ENCODE measurements at places on chromosomes 1 and 21.

DNA sequence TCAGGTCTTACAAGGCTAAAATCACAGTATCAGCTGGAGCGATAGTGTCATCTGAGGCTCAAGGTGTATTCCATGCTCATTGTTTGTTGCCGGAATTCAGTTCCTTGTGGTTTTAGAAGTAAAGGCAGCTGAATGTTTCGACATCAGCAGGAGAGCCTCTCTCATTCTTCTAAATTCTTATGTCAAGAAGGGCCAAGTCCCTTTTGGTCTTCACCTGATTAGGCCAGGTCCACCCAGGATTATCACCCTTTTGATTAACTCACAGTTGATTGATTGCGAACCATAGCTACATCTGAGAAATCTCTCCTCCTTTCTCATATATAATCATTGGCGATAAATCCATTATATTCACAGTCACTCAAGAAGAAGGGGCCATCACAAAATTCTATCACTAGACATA is 806.7 kb upstream of the PRMT6 start:
- no peak for DNase-seq

- no peak for DNase-seq
These were observed 14.5 kb downstream of the PLA2G4A start for GRCh38 chr1:186843226-186843625.

GRCh38 chr21:44931137-44931500 is 8.7 kb upstream of the SLX9 start:
- DNase-seq: peak; percentile 68

- no peak for DNase-seq
These were observed 174.0 kb downstream of the CRB1 start for GRCh38 chr1:197441999-197442414.

DNA sequence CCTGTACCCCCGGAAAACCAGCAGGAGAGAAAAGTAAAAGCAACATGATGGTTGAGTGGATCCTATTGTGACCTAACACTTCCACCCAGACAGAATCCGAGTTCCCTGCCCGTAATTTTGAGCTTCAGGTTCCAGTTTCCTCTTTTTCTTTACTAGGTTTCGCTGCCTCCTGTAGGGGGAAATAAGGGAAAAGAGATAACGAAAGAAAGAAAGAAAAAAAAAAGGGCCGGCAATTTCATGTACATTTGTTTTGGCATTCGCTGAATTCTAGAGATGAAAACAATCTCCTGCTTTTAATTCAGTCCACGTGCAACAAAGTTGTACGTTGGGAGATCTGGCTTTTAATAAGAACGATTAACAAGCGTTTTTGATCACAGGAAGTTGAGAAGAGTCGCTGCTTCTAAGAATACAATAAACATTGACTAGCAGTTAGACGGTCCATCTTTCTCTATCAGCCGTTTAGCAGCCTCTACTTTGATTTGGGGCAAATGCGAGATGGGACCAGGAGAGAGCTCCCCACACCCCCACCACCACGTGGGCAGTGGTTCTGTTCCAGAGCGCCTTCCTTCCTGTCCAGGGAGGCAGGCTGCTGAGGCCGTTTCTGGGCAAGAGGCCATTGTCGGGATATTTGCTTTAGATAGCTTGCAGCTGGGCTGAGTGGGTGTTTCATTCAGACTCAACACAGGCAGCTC is 155.9 kb upstream of the RUNX1 start:
- DNase-seq: peak; percentile 8

DNA sequence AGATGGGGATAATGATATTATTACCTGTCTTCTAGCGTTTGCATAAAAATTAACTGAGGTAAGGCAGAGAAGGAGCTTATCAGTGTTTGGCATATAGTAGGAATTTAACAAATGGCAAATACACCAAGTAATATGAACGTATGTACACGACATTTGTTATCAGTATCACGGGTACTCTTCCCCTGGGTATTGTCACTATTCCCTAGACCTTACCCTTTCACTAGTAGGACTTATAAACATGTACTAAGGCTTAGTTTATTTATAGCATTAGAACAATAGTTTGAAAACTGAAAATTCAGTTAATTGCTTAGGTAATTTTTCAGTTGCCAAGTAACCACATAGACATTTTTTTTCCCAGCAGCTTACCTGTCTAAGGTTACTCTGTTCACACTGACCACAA is 187.0 kb downstream of the KCTD3 start:
- no peak for DNase-seq

DNA sequence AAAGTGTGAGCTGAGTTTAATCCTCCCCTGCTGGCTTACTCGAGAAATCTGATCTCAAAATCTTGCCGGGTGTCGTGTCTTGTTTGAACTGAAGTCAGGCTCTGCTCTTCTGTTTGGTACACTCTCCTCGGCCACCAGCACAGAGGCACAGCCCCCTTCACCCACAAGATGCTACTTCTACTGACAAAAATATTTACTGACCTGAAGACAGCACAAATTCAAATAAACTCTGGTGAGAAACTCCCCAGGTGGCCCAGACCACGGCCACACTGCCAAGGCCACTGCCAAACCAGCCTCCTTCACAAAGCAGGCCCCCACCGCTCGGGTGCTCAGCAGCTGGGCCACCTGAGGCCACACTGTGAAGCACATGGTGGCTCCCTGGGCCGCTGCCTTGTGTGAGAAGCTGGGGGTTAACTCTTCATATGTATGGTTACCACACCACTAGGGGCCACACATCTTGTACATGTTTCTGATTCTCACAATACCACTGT is 80.6 kb downstream of the TGFBR3 start:
- DNase-seq: peak; percentile 41

GRCh38 chr1:165960136-165960535 is 132.7 kb downstream of the UCK2 start:
- no peak for DNase-seq

GRCh38 chr1:165942927-165943597 is 115.6 kb downstream of the UCK2 start:
- DNase-seq: no peak

All from CD4-positive, alpha-beta T cell treated with Interferon alpha-2 for 1 hour (primary cell).